GM12891 (cell line): ENCODE measurements at places on chromosomes 2 and 18.

GRCh38 chr2:172087207-172087779 lies 2.0 kb downstream of the DLX1 start:
- DNase-seq: no peak

DNA sequence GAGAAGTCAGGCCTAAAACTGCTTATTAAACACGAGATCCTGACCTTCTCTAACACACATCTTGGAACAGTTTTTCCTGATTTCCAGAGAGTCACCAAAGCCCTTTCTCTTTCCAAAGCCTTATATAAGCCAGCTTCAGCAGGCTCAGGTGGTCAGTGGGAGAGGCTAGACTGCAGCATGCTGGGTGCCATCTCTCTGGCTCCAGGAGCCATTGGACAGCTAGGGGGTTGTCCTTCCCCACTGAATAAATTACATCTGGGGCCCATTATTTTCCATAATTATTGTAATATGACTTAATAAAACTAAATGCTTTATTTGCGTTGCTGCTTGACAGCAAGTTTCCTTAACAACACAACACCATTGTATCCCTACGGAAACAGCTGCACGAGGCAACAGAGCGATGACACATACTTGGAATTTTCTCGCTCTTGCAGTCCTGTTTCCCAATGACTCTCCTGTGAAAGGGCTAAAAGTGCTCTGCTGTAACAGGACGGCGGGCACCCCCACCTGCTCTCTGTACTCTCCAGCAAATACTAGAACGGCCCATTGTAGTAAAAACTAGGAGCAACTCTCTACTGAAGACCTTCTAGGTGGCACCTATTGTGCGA lies 160.6 kb downstream of the RNF144A start:
- DNase-seq: no peak

- DNase-seq: no peak
These were observed 23.6 kb upstream of the AFTPH start for GRCh38 chr2:64500549-64500948.

GRCh38 chr2:226813148-226813701 lies 13.6 kb upstream of the IRS1 start:
- no peak for DNase-seq

DNA sequence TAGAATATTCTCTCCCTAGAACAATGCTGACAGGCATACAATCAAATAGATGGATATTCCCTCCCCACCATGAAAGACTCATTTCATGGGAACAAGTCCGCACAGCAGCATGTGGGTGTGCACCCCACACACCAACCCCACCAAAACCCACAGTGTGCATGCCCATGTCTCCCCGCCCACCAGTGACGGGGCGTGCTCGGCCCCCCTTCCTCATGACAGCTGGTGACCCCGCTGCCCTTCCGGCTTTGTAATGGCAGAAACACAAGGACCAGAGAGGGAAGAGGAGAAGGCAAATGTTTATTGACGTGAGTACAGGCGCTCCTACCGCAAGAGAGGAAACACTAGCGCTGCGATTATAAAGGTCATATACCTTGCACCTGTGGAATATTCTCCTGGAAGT lies 30.8 kb upstream of the ODC1 start:
- DNase-seq: no peak

DNA sequence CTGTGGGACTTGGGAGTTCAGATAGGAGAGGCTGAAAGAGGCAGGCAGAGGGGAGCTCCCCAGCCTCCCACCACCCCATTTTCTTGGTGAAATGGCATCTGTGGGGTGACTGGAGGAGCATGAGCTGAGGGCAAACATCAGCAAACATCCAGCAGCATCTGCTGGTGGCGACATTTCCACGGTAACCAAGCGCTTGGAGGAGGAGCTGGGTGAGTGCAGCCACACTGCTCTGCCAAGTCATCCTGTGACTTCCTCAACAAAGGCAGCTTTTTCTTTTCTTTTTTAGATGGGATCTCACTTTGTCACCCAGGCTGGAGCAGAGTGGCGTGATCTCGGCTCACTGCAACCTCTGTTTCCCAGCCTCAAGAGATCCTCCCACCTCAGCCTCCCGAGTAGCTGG lies 5.6 kb downstream of the TXNL4A start:
- no peak for DNase-seq

DNA sequence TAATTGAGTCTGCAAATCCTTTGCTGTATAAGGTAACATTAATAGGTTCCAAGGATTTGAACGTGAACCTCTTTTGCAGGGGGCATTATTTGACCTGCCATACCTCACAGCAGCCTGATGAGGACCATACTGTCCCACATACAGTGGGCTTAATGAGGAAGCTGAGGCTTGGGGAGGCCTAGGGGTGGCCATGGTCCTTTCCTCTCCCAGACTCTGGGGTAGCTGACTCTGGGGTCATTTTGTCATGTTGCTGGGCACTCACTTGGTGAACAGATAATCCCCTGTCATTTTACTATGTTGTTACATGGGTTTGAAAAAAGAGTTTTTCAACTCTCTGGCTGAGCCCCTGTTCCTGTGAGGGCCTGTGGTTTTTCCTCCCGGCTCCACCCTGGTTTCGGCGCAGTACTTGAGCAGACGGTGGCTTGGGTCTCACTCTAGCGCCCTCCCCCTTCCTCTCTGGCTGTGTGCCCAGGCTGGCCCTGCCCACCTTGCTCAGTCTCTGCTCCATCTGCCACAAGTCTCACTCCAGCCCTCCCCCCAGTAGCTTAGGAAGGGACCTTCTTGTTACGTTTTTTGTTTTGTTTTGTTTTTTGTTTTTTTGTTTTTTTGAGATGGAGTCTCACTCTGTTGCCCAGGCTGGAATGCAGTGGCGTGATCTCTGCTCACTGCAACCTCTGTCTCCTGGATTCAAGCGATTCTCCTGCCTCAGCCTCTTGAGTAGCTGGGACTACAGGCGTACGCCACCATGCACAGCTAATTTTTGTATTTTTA lies 21.0 kb downstream of the INPP4A start:
- no peak for DNase-seq

DNA sequence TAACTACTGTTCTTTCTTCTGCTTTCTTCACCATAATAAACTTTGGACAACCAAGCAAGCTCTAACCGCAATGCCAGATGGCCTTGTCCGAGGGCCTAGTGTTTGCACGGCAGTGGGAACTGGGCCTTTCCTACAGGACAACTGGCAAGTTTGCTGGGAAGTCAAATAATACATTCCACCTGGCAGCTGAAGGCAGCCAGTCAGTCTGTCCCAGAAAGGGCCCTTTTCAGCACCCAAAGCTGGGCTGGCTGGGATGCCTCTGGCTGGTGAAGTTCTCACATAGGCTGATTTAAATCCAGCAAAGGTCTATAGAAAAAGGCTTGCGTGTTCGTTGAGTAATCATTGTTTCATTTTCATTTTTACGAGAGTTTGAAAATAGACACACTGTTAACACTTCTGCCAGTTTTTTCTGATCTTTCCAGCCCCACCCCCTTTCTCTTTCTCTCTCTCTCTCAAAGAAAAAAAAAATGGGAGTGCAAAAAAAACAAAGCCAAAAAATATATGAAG lies 110.0 kb upstream of the EPAS1 start:
- peak; percentile 50 for DNase-seq

- DNase-seq: no peak
These were observed 26.3 kb downstream of the MEX3C start for GRCh38 chr18:51171223-51171622.

DNA sequence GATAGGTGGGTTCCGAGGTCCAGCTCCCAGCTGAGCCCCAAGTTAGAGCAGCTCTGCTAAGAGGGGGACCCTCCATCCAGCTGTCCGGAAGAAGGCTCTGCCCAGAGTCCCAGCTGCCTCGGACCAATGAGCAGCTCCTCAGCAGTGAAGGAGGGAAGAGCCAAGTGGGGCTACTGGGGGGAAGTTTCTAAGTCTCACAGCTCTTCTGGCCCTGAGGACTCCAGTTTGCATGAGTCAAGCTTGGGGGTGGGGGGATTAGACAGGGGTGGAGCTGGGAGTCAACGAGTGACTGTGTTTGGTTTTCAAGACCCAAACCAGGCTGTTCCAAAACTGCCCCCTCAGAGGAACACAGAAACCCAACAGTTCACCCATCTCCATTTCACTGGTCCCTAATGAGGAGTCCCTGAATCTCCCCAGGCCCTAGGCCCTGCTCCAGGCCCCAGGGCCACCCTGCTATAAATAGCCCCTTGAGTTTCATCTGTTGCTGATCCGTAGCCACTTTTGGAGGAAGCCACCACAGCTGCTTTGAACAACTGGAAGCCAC lies 100.9 kb downstream of the TNS1 start:
- DNase-seq: no peak

- no peak for DNase-seq
These were observed 111.0 kb upstream of the GPC1 start for GRCh38 chr2:240324312-240325015.

GRCh38 chr18:68219872-68220271 lies 495.0 kb downstream of the TMX3 start:
- DNase-seq: no peak

DNA sequence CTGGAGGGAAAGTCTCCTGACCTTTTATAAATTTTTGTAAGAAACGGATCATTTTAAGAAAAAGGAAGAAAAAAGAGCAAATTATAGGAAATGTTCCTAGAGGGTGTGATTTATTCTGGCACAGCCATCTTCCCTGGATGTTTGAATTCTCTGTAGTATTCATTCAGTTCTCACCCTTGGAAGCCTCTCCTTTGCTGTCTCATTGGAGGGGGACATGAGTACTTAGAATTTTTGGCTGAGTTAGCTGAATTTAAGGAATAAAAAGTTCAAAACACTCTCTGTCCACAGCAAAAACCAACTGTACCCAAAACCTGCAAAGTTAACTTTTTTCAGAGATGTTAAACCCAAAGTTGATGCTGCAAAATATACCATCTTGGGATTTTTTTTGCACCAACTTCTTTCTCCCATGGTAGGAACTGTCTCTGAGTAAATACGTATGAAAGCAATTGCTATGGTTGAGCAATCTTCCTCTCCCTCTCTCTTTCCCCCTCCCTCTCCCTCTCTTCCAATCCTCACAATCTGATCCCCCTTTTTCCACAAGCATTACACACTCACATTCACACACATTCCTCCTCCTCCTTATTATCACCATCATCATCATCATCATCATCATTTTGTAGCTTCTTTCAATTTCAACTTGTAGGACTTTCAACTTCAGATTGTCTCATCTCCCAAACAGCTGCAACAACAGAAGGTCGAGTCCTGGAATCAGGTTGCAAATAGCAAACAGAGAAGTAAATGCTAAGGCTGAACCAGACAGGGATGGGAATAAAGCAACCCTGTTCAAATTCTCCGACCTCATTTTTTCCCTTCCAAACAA lies 183.7 kb downstream of the GFPT1 start:
- DNase-seq: no peak

GRCh38 chr2:195659114-195659513 lies 2.1 kb downstream of the SLC39A10 start:
- no peak for DNase-seq

DNA sequence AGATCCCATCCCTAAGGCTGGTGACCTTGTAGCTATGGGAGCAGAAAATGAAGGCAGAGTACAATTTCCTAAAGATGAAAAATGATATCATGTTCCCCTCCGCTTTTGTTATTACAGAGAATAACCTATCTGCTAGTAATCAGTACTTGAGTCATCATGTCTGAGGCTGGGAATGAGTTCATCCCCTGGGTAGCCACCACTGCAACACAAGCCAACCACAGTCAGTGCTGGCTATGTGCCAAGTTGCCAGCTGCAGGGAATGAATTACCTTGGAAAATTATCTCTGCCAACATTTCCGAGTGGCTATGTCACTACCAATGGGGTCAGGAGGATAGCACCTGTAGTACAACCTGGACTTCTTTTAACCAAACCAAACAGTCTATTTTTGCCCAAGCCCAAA lies 1094.7 kb upstream of the DDX18 start:
- DNase-seq: no peak

- no peak for DNase-seq
These were observed 22.9 kb upstream of the SPP2 start for GRCh38 chr2:234027641-234028040.

GRCh38 chr2:114442510-114442909 lies at the start of gene DPP10:
TSS of gene DPP10 (plus strand) at chr2:114442641.
- DNase-seq: no peak

GRCh38 chr2:95315801-95316411 lies 18.8 kb downstream of the KCNIP3 start:
- DNase-seq: no peak

DNA sequence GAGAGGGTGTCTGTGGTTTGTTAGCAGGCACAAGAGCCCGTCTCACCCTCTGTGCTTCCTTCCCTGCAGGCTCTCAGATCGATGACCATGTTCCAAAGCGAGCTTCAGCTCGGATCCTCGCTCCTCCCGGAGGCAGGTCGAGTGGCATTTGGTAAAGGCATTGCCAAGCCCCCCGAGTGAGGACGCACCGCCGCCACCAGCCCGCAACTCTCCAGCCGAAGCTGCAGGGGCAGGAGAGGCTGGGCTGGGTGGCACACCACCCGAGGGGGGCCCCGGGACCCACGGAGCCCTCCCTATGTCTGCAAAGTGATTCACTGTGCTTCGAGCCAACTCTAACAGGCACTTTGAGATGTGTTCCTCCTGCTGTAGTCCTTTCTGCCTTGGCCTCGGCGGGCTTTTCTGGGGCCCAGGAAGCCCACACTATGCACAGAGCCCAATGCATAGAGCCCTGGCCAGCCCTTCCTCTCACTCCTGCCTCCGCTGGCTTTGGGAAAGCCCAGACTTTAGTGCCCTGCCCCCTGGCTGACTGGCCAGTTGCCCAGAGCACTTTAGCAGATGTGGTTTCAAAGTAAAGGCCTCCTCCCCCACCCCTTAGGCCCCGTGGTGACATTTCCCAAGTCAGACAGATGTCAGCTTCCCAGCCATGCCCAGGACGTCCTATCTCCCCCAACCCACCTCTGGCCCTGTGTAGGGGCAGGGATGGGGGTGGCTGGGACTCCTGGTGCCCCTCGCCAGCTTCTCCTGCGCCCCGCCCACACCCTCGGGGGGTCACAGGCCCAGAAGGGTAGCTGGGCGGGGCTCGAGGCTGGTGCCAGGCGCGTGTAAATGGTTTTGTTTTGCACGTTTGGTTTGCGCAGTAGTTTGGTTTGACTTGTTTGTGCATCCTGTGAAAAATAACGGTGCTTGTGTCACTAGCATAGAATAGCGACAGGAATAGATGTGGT lies 23.3 kb upstream of the MAPRE3 start:
- DNase-seq: no peak

DNA sequence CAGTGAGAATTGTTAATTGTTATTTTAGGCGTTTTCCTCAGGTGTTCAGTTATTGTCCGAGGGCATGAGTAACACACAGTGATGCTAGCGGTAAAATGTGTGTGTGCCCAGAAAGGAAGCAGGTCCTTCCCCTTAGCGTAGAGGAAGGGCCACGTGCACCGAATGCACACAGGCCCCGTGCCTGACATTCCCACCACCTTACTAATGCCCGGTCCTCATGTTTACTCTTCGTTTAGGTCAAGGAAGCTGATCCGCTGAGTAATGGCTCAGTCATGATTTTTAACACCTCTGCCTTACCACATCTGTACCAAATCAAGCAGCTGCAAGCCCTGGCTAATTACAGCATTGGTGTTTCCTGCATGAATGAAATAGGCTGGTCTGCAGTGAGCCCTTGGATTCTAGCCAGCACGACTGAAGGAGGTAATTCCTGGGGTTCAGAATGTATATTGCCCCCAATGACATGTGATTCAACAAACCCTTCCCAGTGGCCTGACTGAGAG lies 76.7 kb downstream of the MERTK start:
- DNase-seq: no peak
